ENCODE measurements at places on chromosomes 3 and 15.

- no peak for DNase-seq
Measured at GRCh38 chr15:52180196-52180835, 10.9 kb downstream of the GNB5 start.

GRCh38 chr3:126287536-126288241, 69.5 kb downstream of the KLF15 start:
- no peak for DNase-seq

DNA sequence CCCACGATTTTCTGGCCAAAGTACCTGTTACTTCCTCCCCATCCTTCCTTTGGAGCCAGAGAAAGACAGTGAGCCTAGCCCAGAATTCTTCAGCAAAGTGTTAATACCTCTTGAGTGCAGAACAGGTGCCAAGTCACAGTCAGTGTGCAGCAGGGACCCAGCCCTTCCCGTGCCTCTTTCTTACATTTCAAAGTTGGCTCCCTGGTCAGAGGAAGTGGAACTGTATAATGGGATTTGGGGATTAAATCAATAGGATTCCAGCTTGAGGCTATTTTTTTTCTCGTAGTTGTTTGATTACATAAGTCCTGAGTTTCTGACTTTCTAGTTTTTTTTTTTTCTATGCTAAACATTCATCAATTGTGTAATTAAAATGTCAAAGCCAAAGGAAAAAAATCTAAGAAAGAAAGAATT, 52.6 kb upstream of the ABHD10 start:
- no peak for DNase-seq

DNA sequence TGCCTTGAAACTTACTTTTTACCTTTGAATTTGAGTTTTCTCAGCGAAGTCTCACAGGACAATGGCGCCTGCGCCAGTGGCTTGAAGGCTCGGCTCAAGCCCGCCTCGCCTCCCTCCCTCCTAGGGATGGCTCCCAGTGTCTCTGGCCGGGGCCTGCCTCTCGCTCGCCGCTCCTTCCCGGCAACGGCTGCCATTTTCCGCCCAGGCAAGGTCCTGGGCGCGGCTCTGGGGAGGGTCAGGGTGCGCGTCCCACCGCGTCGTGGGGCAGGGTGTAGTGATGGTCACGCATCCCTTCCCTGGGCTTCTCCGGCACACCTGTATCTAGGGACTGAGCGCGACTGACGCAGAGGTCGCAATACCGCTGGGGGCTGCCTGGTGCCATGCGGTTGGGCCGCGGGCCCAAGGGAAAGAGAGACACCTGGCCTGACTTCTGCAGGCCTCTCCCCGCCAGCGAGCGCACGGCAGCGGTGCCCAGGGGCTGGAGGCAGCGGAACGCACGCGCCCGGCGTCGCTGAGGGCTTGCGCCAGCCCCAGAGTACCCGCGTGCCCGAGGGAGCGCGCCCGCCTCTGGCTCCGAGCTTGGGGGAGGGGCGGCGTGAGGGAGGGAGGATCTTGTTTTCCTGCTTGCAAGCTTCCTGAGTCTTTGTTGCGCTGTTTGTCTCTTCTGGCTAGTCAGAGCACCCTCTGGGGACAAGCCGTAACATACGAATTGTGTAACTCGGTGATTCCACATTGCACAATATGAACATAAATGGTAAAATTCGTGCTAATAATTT, 20.7 kb upstream of the FEM1B start:
- DNase-seq: peak; percentile 14

- DNase-seq: no peak
Measured at GRCh38 chr3:189936201-189936945, 184.3 kb downstream of the P3H2 start.

DNA sequence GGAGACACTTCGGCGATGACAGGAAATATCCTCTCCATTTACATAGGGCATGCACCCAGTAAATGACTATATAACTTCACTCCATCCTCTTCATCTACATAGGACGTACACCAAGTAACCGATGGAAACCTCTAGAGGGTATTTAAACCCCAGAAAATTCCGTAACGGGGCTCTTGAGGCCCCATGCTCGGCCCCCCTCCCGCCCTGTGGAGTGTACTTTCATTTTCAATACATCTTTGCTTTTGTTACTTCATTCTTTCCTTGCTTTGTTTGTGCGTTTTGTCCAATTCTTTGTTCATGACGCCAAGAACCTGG, 7.5 kb upstream of the FAM107A start:
- DNase-seq: no peak

DNA sequence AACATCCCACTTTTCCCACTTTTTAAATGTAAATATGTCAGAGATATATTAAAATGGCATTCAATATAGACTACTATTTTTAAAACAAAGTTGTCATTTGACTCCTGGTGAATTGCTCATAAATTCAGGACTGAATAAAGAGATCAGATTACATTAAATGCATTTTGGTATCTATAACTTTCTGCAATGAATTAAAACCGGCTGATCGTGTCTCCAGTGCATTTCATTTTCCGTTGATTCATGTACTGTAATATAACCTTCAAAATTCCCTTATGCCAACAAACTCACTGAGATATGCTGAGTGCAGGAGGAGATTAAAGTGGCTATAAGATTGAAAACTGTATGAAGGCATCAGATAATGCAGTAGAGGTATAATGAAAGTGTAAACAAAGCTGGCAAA, 361.1 kb upstream of the CDIN1 start:
- no peak for DNase-seq

DNA sequence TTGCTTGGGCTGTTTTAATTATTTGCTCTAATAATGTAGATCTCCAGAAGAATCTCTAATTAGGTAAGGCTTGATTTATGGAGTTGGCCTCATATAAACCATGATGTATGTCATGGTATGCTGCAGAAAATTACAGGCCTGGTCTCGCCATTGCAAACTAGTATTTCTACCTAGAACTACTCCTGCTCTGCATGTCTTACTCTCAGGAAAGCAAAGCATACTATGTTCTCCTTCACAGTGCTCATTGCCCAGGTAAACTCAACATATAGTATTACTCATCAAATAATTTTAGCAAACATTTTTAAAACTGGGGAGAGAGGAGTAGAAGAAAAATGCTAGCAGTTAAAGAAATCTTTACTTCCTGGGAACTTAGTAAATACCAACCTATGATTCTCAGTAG, 90.7 kb downstream of the FILIP1L start:
- no peak for DNase-seq

DNA sequence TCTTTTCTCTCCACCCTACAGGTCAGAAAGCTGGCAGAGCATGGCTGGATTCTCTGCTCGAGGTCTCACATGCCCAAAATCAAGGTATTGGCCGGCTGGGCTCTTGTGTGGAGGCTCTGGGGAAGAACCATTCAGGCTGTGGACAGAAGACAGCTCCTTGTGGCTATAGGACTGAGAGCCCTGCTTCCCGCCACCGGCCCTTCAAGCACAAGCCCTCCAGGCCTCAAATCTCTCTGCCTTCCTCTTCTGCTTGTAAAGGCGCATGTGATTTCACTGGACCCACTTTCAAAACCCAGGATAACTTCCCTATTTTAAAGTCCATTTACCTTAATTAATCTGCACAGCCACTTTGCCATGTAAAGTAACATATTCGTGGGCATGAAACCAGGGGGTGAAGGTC, 36.2 kb upstream of the MGLL start:
- DNase-seq: no peak

DNA sequence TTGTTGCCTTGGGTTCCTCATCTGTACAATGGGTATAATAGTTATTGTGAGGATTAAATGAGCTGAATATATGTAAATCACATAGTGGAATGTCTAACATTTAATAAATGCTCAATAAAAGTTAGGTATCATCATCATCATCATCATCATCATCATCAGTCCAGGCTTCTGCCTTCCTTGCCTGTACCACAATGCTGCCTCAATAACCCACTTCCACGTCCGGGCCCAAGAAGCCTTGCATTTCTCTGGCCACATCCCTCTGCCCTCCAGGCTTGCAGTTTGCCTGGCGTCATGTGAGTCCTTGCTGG, 137.4 kb downstream of the THSD4 start:
- no peak for DNase-seq

DNA sequence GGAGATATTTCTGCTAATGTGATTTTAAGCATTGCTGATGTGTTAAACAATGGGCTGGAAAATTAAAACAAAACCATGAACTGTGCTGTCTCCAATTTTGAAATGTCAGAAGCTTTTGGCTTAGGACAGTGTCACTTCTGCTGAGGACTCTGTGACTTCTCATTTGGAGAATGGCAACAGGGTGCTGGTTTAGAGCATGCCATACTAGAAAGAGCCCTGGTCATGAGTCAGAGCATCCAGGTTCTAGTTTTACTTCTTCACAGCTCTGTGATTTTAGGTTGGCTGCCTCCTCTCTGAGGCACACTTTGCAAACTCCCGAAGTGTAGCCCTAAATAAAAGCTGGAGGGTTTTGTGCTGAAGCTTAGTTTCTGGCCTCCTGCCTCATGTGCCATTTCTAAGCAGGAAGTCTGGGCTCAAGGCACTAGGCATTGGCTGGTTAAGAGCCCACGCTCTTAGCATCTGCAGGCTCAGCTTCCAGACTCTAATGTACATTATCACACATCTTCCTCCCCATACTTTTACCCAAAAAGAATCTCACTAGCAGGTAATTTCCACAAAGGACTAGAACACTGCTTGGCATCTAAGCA, 193.8 kb downstream of the CNTN3 start:
- DNase-seq: no peak

GRCh38 chr3:182046166-182046764, 334.5 kb downstream of the SOX2 start:
- DNase-seq: no peak

DNA sequence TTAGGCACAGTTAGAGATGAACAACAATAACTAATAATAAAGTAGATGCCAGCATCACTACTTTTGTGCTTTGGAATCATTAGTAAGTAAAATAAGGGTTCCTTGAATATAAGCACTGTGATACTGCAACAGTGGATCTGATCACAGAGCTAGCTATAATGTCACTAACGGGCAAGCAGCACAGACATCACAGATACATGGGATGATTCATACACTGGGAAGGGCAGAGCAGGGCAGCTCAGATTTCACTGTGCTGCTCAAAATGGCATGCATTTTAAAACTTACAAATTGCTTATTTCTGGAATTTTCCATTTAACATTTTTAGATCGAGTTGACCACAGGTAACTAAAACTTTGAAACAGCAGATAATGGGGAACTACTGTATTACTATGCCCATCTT, 476.6 kb downstream of the FHIT start:
- DNase-seq: no peak

DNA sequence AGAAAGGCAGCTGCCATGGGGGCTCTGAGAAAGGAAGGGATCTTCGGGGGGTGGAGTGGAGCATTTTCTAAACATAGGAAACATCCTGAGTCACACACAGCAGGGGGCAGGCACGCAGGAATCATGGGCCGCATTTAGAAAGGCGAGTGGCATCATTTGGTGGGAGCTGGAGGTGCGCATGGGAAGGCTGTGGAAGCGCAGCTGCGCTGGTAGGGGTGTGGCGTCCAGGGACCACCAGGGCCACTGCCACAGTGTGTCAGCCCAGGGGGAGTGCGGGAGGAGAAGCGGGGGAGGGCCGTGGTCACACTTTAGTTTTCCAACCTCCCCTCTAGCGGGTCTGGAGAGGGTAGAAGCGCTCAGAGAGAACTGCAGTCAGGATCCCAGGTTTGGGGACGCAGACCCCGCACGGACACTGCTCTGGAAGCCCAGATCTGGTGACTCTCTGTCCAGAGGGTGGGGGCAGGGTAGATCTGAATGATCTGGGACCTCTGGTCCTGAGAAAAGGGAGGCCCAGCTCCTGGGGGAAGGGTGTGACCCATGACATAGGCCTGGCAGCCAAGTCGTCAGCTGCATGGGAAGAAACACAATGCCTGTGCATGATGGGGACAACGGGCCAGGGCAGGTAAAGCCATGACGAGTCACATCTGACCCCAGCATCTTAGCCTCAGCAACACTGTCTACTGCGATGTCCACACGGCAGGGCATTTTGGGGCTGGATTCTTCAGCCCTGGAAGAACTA, 88.0 kb upstream of the IQSEC1 start:
- no peak for DNase-seq

- DNase-seq: no peak
Measured at GRCh38 chr3:150203273-150203672, 204.8 kb upstream of the TSC22D2 start.

GRCh38 chr15:42575188-42576039, at the start of gene STARD9:
TSS of gene STARD9 (plus strand) at chr15:42575606. CDS start at chr15:42575716, 110 bp downstream.
- peak; percentile 61 for DNase-seq

- no peak for DNase-seq
Measured at GRCh38 chr3:137191133-137191923, 233.5 kb downstream of the IL20RB start.

DNA sequence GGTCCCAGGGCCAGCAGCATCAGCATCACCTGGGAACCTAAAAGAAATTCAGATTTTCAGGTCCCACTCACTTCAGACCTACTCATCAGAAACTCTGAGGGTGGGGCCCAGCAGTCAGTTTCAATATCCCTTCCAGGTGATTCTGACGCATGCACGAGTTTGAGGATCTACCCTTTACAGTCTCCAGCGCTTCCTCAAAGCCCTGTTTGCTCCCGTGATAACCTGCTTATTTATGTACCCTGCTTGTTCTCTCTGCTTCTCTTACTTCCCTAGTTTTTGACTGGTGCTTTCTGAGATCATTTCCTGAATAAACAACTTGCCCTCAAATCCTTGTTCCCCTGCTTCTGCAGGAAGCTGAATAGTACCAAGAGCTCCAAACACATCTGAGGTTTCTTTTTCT, 245.3 kb downstream of the ZNF621 start:
- DNase-seq: no peak

GRCh38 chr3:126888186-126888760, 94.6 kb upstream of the PLXNA1 start:
- peak; percentile 73 for DNase-seq

- DNase-seq: no peak
Measured at GRCh38 chr15:51092480-51093040, 2.1 kb downstream of the TNFAIP8L3 start.

DNA sequence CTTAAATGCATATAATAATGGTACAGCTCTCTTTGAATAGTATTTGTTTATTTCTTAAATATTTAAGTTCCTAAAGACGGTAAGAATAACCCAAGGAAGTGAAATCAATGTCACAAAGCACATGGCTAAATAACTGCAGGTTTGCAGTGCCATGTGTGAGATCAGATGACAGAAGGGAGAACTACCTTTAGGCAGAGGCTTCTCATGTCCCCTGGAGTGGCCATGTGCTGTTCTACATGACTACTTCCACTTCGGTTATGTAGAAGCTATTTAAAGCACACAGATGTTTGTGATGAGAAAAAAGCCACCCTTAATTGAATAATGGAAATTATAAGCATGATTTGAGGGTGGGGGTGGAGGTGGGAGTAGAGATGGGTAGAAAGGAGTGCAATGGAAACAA, 109.1 kb downstream of the UBE3A start:
- DNase-seq: no peak

DNA sequence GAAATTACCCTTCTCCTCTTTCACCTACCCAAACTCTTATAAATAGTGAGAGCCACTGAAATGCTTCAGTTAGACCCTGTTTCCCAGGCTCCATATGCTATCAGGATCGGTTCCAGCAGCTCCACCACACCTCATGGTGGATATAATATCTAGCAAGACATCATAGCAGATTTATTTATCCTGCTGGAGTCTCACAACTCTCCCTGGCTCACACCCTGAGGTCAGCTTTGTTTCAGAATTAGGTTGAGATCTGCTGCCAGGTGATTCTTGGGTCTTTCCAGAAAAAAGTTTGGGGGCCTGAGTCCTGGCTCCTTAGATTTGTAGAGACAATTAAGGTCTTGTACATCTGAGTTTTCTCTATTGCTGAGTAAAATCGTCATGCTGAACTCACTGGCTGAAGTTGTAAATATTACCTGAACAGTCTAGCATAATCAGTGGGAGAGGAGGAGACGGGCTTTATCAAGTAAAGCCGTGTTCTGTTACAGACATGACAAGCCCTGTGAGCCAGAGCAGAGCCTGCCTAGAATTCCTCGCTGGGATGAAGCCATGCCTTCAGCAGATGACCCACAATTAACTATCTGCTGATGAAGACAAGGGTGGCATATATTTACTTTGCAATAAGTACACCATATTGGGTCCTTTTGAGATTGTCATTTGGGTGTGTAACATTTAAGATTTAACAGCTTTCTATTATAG, 131.6 kb downstream of the STAC start:
- no peak for DNase-seq
